ENCODE measurements at places on chromosomes 5 and 9. TPM values are rescaled to one million over a fixed set of nuclear protein-coding genes. Genes with fewer than 3 reads are reported as not detected.

- no peak for DNase-seq
- no peaks in the 10 kb centered on the region for H3K36me3 ChIP-seq
- no peaks in the 10 kb centered on the region for H3K27me3 ChIP-seq
- H3K4me1 ChIP-seq = peaks cover 6% of the 10 kb centered on the region
Observed at GRCh38 chr9:110319781-110320492, 17.7 kb downstream of the TXNDC8 start.

GRCh38 chr9:137723783-137724445 is 105.1 kb downstream of the EHMT1 start:
- no peak overlapping the region for H3K4me3 ChIP-seq
- H3K4me1 ChIP-seq = peaks cover 12% of the 10 kb centered on the region
- peak overlapping the region; percentile 76 for H3K27ac ChIP-seq
- H3K27me3 ChIP-seq = no peaks in the 10 kb centered on the region
- DNase-seq = peak; percentile 63

- no peaks in the 10 kb centered on the region for H3K36me3 ChIP-seq
- DNase-seq = no peak
- no peak overlapping the region for H3K4me3 ChIP-seq
- no peaks in the 10 kb centered on the region for H3K27me3 ChIP-seq
- H3K4me1 ChIP-seq = no peaks in the 10 kb centered on the region
- no peak overlapping the region for H3K27ac ChIP-seq
Observed at GRCh38 chr5:126188804-126189203, 234.4 kb upstream of the GRAMD2B start.

- no peaks in the 10 kb centered on the region for H3K4me1 ChIP-seq
- no peak overlapping the region for H3K4me3 ChIP-seq
- no peaks in the 10 kb centered on the region for H3K27me3 ChIP-seq
- no peak overlapping the region for H3K27ac ChIP-seq
- H3K36me3 ChIP-seq = no peaks in the 10 kb centered on the region
Observed at GRCh38 chr5:93850311-93850710, 108.9 kb upstream of the POU5F2 start.

DNA sequence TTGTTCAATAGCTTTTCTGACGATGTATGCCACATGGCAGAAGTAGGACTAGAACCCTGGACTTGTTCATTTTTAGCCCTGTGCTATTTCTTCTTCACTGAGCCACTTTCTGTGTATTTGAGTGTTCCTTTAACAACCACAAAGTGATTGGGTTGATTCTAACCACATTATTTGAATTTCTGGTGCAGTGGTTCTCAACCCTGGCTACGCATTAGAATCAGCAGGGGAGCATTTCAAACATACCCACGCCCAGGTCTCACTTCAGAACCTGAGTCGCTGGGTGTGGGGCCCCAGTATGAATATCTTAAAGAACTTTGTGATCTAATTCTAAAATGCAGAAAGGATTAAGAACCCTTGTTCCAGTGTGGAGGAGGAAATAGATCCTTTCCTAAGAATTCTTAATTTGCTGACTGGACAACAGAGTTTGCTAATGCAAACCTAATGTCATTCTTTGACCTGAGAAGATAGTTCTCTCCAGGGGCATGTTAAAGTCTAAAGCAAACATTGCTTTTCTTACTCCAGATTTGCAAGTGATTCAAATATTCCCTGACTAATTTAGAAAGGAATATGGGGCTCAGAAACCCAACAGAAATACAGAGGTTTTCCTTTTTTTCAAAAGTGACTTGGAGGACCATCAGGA is 75.4 kb upstream of the GDNF start:
- H3K4me1 ChIP-seq = peaks cover 3% of the 10 kb centered on the region
- DNase-seq = no peak
- no peaks in the 10 kb centered on the region for H3K27me3 ChIP-seq
- no peak overlapping the region for H3K4me3 ChIP-seq

GRCh38 chr9:107222020-107222522 is 61.0 kb upstream of the RAD23B start:
- no peaks in the 10 kb centered on the region for H3K27me3 ChIP-seq
- peak; percentile 67 for DNase-seq
- H3K27ac ChIP-seq = peak overlapping the region; percentile 81
- no peak overlapping the region for H3K4me3 ChIP-seq
- H3K4me1 ChIP-seq = peaks cover 9% of the 10 kb centered on the region

DNA sequence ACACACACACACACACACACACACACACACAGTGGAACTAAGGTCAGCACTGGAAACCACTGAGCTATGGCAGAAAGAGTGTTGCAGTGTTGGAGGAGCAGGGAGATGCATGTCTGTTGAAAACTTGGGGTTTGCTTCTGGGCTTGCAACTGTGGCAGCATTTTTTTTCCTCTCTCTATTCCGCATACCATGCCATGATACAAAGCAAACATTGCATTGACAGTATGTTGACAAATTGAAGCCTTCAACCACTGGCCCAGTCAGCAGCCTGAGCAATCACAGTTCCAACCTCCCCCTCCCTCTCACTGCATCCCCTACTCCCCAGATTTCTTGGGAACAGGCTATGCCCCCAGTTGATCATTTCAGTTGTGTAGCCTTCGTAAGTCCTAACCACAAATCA is 478.1 kb upstream of the WWC1 start:
- H3K36me3 ChIP-seq = no peaks in the 10 kb centered on the region
- no peaks in the 10 kb centered on the region for H3K27me3 ChIP-seq
- DNase-seq = peak; percentile 11
- no peak overlapping the region for H3K27ac ChIP-seq
- no peak overlapping the region for H3K4me3 ChIP-seq
- peaks cover 5% of the 10 kb centered on the region for H3K4me1 ChIP-seq

DNA sequence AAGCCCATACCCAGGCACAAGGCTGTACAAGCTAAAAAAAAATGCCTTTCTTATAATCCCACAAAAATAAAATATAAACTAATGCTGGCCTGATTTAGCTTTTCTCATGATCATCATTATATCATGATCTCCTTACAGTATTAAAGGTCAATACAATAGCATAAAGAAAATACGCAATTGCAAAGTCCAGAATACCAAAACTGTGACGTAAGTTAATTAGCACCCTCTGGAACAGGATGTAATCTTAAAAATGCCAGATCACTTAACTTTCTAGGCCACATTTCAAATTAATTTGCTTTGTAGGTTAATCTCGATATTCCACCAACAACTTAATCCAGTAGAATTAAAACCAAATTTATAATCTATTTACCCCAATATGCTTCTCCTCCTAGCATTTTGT is 444.2 kb upstream of the CYLC2 start:
- no peak for DNase-seq
- no peak overlapping the region for H3K27ac ChIP-seq
- no peak overlapping the region for H3K4me3 ChIP-seq
- no peaks in the 10 kb centered on the region for H3K36me3 ChIP-seq
- H3K4me1 ChIP-seq = no peaks in the 10 kb centered on the region

DNA sequence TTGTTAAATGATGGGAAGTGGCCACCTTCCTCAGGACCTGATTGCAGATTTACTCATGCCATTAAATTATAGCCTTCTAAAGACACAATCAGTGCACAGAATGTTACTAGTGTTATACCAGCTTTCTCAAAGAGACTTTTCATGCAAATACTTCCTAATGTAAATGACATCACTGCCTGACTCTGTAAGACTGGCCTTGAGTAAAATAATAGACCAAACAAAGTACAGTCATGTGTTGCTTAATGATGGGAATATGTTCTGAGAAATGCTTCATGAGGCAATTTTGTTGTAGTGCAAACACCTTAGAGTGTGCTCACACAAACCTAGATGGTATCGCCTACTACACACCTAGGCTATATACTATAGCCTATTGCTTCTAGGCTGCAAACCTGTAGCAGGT is 17.0 kb upstream of the C1QTNF3 start:
- no peak for DNase-seq
- no peak overlapping the region for H3K27ac ChIP-seq
- H3K4me1 ChIP-seq = no peaks in the 10 kb centered on the region
- no peak overlapping the region for H3K4me3 ChIP-seq

- H3K27ac ChIP-seq = peak overlapping the region; percentile 51
- H3K27me3 ChIP-seq = no peaks in the 10 kb centered on the region
- H3K4me1 ChIP-seq = peaks cover 3% of the 10 kb centered on the region
- DNase-seq = peak; percentile 25
- no peaks in the 10 kb centered on the region for H3K36me3 ChIP-seq
Observed at GRCh38 chr9:97557606-97558095, 56.2 kb downstream of the TMOD1 start.

GRCh38 chr9:98730871-98731270 is 22.1 kb upstream of the GABBR2 start:
- no peak overlapping the region for H3K27ac ChIP-seq
- H3K4me3 ChIP-seq = no peak overlapping the region
- no peak for DNase-seq
- no peaks in the 10 kb centered on the region for H3K4me1 ChIP-seq

GRCh38 chr5:23257656-23258055 is 249.8 kb upstream of the PRDM9 start:
- no peak for DNase-seq
- no peak overlapping the region for H3K27ac ChIP-seq
- no peak overlapping the region for H3K4me3 ChIP-seq
- H3K36me3 ChIP-seq = no peaks in the 10 kb centered on the region
- H3K4me1 ChIP-seq = no peaks in the 10 kb centered on the region

DNA sequence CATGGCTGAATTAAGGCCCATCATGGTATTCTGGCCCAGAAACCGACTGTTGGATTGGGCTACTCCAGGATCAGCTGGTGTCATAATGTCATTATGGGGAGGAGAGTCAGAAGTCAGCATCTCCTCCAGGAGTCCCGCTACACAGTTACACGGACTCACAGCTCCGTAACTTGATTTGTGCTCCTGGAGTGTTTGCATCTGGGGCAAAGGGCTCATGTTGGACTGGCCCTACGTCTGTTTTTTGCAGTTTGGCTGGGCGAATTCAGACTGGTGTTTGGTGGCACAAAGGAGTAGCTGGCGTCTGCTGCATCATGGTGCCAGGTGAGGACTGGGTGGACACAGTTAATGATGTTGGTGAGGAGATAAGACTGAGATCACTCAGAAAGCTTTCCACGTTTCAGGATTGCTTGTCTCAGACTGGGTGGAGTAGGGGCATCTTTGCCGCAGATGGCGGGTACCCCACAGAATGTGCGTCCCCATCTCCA is 31.3 kb downstream of the OR2V1 start:
- H3K4me1 ChIP-seq = no peaks in the 10 kb centered on the region
- no peaks in the 10 kb centered on the region for H3K36me3 ChIP-seq
- no peak for DNase-seq
- H3K4me3 ChIP-seq = no peak overlapping the region

GRCh38 chr9:3777137-3777536 is 251.3 kb upstream of the RFX3 start:
- H3K4me1 ChIP-seq = no peaks in the 10 kb centered on the region
- H3K4me3 ChIP-seq = no peak overlapping the region
- H3K27ac ChIP-seq = peak overlapping the region; percentile 50
- H3K36me3 ChIP-seq = no peaks in the 10 kb centered on the region
- no peaks in the 10 kb centered on the region for H3K27me3 ChIP-seq

GRCh38 chr5:128154943-128155342 is 71.4 kb downstream of the SLC12A2 start:
- peaks cover 8% of the 10 kb centered on the region for H3K36me3 ChIP-seq
- H3K27me3 ChIP-seq = no peaks in the 10 kb centered on the region
- H3K4me3 ChIP-seq = no peak overlapping the region
- no peak overlapping the region for H3K27ac ChIP-seq
- no peaks in the 10 kb centered on the region for H3K4me1 ChIP-seq

DNA sequence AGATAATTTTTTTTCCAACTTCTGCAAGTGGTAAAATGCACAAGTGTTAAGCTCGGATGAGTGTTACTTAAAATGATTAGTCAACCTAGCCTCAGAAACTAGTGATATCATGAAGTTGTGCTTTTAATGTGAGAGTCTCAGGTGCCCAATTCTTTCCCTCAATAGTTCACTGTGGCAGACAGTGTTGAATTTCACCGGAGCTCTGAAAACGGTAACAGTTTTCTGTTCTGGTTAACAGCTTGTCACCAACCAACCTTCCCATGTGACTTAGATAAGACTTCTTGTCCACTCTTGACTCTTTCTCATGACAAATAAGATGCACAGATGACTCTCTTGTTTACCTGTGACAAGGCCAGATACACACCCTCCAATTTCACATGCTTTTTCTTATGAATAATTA is 125.5 kb downstream of the OSTF1 start:
- no peak overlapping the region for H3K4me3 ChIP-seq
- H3K27ac ChIP-seq = no peak overlapping the region
- H3K4me1 ChIP-seq = no peaks in the 10 kb centered on the region
- H3K27me3 ChIP-seq = no peaks in the 10 kb centered on the region
- no peak for DNase-seq

Gene KIF20A
- 12.0 TPM for total RNA-seq

Gene SKP1
- total RNA-seq = 500 TPM

Gene FGFR4
- total RNA-seq = 121 TPM

Gene SLC6A18
- total RNA-seq = not detected

Gene PCDHGA8
- 1.5 TPM for total RNA-seq

Measured in hepatocyte (in vitro differentiated cells).